ENCODE measurements at places on chromosomes 11 and 22. TPM values are rescaled to one million over a fixed set of nuclear protein-coding genes. Genes with fewer than 3 reads are reported as not detected.

The CEP57 gene
- total RNA-seq, result 30.2 TPM

The CD3D gene
- not detected for total RNA-seq

The MOGAT2 gene
- total RNA-seq, result 0.07 TPM

The PARVG gene
- not detected for total RNA-seq

The TUG1 gene
- 42.4 TPM for total RNA-seq

The BIK gene
- total RNA-seq, result 8.6 TPM

The RFPL1 gene
- total RNA-seq, result not detected

DNA sequence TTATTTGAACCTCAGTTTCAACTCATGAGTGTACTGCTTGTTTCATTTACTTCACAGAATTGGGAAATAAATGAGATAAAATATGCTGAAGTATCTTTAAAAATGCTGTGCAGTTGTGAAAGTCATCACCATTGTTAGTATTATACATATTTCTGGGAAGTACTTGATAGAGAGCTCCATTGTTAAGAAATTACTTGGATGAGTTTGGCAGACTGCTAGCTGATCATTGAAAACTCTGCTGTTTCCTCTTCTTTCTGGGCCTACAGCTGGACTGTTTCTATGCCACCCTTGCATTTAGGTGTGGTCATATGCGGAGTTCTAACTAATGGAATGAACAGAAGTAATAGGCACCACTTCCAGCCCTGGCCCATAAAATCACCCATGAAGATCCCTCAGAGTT, 10.0 kb downstream of the SIK2 start:
- no peak for DNase-seq

DNA sequence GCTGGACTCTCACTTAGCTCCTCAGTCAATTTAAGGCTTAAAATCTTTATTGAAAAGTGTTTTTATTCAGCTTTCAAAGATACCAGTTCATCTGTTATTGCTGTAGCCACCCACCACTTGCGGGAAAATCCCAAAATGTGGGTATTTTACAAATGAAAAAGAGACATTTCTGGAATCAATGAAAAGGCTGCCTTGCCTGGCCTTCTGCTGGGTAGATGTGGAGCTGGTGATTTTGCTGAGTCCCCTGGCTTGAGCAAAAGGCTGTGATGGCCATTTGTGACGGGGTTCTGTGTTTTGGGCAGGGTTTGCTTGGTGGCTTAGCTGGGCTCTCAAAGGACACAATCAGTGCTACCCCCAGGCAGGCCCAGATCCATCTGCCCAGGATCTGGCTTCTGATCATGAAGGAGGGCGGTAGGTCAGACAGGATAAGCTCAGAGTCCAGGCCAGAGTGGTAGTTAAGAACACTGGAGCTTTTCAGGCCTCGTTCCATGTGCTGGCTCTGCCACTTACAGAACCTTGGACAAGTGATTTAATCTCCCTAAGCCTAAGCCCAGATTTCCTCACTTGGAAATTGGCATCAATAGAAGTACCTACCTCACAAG, 36.1 kb downstream of the UBASH3B start:
- no peak for DNase-seq

DNA sequence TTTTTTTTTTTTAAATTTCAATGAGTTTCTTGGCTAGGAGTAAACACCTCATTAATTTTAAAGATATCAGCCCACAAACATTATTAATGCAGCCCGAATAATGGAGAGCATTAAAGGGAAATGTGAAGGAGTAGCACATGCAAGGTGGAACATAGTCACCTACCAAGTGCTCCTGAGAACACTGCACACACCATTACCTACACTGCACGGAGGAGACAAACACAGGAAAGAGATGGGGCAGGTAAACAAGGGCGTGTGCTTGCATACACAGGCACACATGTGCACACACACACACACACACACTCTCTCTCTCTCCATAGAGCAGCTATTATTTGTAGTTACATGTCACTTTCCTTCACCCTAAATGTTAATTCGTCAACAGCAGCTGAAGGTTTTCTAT, 30.2 kb downstream of the HTR3B start:
- DNase-seq, result no peak

GRCh38 chr11:68997124-68997994, 15.7 kb downstream of the MRGPRF start:
- DNase-seq, result no peak

GRCh38 chr11:118912742-118913410, 12.8 kb downstream of the BCL9L start:
- DNase-seq, result peak; percentile 58

DNA sequence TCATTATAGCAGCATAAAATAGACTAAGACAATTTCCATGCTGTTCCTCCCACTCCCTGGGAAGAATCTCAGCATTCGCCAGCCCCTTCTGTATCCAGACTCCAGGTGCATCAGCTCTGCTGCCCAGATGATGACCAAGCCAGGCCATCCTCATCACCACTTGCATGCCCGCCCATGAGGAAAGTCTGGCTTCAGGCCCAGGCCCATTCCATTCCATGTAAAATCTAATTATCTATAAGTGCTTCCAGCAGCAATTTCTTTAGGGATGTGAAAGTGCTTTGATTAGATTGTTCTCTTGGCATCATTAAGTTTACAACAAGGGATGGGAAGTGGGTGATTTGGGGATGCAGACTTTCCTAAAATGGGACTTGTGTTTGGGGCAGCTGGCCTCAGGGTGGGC, 100.3 kb downstream of the INSC start:
- no peak for DNase-seq

GRCh38 chr11:24567380-24567779, 70.5 kb downstream of the LUZP2 start:
- DNase-seq, result no peak

- no peak for DNase-seq
Measured at GRCh38 chr11:41316751-41317150, 142.7 kb downstream of the LRRC4C start.

DNA sequence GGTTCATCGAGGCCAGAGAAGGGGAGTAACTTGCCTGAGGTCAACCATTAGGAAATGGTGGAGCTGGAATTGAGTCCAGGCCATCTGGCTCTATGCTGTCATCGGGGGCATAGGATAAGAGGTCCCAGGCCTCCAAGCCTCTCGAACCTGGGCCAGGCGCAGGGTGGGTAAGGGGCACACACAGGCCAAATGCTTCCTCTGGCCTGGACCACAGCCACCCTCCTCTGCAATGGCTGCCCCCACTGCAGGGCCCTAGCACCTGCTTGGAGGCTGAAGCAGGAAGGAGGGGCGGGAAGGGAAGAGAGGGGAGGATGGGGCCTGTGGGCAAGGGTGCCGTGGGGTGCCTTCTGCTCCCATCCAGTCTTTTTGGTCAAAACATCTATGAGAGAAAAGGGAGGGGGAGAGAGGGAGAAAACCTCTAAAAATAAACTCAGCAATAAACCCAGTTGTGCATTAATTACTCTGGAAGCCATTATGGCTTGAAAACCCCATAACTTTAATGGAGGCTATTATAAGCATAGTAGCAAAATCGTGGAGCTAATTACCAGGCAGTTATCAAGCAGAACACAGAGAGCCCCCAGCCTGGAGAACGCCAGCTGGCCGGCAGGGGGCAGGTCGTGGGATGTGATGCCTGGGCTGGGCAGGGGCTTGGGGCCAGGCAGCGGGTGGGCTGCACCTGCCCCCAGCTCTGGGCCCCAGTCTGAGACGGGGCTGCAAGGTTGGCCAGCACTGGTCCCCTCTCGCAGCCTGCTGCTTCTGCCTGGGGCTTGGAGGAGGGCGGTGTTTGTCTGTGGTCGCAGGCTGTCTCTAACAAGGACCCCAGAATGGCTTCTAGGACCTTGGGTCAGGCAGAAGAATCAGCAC, 21.1 kb downstream of the B3GAT1 start:
- DNase-seq, result no peak

DNA sequence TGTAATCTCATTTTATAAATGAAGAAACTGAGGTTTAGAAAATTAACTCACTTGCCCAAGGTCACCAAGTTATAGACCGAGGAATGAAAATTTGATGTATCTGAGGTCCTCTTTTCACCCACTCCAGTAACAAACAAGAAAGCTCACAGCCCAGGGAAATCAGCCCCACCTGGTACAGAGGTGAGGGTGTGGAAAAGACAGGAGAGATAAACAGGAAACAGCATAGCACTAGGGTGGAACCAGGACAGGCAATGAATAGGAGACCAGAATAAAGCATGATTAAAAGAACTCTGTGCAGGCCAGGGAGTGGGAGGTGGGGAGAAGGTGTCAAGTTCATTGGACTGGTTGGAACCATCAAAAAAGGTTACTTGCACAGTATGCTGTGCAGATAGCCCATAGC, 46.2 kb upstream of the SMCO4 start:
- DNase-seq, result no peak

- DNase-seq, result no peak
Measured at GRCh38 chr11:65892661-65893317, 2.3 kb downstream of the CCDC85B start.

DNA sequence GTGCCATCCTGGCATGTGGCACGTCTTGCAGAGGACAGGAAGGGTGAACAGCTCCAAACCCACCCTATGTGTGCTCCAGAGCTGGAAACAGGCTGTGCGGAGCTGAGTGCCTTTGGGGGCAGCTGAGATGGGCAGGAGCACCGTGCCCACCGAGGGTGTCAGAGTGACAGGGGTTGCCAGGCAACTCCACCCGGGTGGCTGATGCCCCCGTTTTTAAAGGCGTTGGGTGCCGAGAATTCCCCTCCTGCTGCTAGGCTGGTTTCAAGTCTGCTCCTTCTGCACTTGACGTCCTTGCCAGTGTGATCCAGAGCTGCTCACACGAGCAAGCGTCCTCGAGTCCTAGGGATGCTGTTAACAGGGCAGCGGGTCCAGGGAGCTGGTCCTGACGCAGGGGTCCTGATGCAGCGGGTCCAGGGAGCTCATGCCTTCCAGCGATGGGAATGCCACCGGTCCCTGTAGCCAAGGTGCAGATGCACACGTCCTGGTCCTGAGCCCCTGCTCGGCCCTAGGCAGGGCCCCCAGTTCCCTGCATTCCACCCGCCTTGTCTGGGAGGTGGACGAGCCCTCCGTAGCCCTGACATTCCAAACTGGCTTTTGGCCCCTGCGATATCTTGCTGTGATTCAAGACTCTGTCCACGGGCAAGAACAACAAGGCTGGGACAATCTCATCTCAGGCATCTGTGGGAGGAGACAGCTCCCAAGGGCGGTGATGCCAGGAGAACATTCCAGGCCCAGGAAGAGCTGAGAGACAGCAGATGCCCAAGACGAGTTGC, 4.9 kb downstream of the KCNQ1 start:
- DNase-seq, result no peak

Measured in A172 (cell line).